CD4-positive, alpha-beta T cell (primary cell): ENCODE measurements at places on chromosomes 5 and 9.

- no peak for DNase-seq
Measured at GRCh38 chr9:13688223-13688989, 408.9 kb upstream of the MPDZ start.

- no peak for DNase-seq
Measured at GRCh38 chr5:136276946-136277345, 84.0 kb upstream of the SMIM32 start.

GRCh38 chr5:150609843-150610584 lies 30.4 kb upstream of the SYNPO start:
- no peak for DNase-seq

GRCh38 chr5:158458086-158458485 lies 599.1 kb upstream of the CLINT1 start:
- no peak for DNase-seq

DNA sequence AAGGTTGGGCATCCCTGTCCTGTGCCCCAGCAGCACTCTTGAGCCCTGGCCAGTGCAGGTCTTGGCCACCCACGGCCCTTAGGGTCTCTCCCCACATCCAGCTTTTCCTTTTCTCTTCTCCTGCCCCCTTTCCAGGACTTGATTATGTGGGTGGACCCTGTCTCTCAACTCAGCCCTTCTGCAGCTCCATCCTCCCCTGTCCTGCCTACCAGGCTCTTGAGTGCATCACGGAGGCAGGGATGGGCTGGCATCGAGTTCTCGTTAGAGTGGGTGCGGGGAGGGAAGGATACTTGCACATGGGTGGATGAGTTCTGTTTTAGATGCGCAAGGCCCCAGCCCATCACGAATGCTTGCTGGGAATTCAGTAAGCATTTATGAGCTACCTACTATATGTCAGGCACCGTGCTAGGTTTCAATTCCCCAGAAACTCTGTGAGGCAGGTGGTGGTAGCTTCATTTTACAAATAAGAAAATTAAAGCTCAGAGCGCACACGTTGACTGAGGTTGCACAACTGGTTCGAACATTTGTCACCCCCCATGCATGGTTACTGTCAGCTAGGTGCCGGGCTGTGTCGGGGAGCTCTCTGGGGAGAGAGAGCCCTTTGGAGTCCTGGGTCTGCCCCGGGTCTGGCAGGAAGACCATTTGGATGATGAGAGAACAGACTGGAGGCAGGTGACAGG lies 144.6 kb upstream of the PITX1 start:
- no peak for DNase-seq

DNA sequence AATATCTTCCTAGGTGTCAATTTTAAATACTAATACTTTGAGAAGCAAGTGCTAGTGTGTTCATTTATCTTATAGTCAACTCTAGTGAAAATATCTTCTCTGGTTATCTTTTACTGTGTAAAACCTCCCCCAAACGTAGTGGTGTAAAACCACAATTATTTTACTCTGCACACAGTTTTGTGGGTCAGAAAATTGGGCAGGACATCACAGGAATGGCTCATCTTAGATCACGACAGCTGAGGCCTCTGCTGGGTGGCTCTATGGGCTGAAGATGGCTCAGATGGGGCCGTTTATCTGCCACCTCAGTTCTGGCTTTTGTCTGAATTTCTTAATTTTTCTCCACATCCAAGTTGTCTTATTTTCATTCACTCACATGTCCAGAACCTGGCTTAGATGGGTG lies 457.2 kb upstream of the ACTBL2 start:
- DNase-seq = no peak

GRCh38 chr5:19920761-19921160 lies 67.2 kb downstream of the CDH18 start:
- no peak for DNase-seq

DNA sequence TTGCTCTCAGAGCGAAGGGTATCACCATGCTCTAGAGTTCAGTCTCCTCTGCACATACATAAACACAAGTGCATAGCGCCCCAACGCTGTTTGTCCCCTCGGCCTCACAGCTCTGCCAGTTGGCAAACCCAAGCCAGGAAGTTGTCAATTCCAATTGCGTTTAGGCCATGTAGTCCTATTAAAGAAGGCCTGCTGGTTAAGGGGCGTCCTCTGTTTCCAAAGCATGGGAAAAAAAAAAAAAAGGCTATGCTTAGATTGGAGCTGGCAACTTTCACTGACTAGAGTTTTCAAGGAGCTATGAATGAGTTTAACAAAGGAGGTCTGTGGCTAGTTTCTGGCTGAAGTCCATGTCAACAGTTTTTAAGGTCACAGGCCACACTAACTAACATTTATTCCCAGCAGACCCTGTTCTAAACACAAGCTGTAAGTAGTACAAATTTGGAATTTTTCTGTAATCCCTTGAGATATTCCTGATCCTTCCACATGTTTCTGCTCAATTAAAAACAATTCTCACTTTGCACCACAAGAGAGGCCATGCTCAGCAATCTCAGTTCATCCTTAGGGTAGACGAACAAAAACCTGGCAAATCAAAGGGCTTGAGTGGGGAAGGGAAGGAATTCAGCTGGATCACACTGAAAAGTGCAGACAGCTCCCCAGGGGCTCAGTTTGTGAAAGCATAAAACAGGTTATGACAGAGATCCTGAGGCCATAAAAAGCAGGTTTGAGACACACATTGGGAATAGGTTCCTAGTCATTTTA lies 187.7 kb downstream of the DENND1A start:
- no peak for DNase-seq

DNA sequence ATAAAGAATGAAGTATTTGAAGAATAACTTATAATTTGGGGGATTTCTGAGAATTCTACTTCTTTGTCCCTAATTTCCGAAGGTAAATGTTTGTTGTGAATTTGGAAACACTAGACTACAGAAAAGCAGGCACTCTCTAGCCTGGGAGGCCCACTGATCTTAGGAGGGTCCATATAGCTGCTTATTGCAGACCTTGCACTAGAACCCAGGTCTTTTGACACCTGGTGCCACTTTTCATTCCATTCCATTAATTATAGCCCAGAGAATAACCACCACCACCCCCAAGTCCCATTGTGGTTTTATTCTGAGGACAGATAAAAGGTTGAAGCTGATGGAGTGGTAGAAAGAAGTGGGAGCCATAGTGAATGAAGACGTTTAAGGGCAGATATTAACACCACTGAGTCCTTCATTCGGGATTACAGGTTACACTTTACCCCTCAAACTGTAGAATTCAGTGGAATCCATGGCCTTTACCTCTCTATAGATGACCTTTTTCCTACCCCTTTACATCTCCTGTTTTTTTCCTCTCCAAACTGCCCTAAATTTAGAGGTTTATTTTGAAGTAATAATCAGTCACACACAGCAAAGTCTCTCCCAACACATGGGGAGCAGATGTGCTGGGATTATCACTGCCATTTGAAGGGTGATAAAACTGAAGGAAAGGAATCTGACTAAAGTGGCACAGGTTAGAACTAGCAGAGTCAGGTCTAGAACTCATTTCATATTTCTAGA lies 12.0 kb upstream of the PSMD5 start:
- DNase-seq = no peak

GRCh38 chr9:79222483-79222882 lies 349.3 kb upstream of the TLE4 start:
- no peak for DNase-seq

DNA sequence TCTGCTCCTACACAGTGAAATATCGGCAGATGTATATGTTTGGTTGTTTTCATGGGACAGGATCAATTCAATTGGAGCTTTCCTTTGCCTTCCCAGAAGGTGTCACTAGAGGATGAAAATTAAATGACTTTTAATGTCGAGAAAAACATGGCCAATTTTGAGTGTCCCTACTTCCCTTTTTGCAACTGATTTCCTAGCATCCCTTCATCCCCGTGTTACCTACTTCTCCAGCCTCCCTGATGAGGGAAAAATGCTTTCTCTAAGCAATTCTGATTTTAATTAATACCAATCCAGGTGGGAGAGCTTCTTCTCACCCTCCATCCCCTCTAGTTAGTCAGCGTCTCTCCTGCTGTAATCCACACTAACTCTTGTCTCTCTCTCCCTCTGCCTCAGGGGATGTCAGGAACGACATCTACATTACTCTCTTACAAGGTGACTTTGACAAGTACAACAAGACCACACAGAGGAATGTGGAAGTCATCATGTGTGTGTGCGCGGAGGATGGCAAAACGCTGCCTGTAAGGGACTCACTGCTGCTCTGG lies 64.9 kb downstream of the DOCK2 start:
- DNase-seq = no peak

DNA sequence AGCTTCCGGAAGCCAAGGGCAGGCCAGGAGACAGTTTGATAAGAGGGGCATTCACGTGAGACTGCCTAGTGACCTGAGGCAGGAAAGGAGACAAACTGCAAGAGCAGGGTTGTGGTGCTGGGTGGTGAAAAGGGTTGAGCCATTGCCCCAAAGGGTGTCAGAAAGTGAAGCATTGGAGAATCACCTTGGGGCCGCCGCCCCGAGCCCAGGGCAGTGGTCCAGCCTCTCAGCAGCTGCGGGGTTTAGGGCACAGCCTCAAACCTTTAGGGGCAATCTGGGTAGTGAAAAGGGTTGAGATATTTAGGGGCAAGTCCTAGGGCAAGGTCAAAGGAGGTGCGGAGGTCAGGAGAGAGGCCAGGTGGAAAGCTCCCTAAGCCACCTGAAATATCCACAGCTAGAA lies 10.4 kb upstream of the ANKRD33B start:
- DNase-seq = no peak

- no peak for DNase-seq
Measured at GRCh38 chr9:32969270-32969669, 32.2 kb downstream of the APTX start.

DNA sequence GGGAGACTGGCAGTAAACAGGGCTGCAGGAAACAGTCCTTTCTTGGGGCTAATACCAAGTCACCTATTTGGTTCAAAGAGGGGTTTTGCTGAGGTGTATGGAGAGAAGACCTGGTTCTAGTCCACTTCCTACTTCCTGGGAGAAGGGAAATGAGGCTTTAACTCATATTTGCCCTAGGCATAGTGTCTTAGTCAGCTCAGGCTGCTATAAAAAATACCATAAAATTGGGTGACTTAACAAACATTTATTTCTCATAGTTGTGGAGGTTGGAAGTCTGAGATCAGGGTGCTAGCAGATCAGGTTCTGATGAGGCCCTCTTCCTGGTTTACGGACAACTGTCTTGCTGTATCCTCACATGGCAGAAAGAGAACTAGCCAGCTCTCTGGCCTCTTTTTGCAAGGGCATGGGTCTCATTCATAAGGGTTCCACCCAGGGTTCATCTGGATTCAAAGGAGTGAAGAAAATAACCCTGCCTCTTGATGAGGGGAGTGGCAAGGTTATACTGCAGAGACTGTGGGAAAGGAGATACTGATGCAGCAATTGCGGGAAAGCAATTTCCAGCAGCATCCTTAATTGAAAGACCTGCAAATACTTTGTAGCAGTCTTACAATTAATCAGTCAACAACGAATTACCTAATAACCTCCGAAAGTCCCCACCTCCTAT lies 40.5 kb downstream of the ANKDD1B start:
- no peak for DNase-seq

DNA sequence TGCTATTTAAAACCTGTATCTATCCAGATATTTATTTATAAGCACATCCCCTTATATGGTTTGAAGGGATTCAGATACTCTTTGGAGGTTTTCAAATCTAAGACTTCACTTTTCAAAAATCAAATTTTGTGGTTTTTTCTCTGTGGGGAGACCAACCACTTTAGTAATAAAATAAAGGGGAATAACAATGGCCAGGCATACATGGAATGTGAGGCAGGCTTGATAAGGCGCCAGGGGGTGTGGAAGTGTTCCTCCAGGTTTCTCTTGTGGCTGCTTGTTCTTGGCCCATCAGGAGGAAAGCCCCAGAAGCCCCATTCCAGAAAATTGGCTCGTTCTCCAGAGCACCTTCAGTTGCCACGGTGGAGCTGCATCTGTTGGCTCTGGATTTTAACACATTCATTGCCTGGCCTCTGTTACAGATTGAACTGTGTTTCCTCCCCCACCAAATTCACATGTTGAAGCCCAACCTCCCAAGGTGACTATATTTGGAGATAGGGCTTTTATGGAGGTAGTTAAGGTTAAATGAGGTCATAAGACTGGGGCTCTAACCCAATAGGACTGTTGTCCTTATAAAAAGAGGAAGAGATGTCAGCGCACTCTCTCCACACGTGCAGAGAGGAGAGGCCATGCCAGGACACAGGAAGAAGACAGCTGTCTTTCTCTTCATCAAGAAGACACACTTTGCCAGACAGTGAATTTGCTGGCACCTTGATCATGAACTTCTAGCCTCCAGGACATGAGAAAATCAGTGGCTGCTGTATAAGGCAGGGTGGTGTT lies 195.9 kb downstream of the TMEM38B start:
- DNase-seq = no peak

GRCh38 chr5:134026521-134027287 lies 21.9 kb upstream of the VDAC1 start:
- DNase-seq = peak; percentile 54

GRCh38 chr5:176162198-176162597 lies 76.0 kb upstream of the SIMC1 start:
- no peak for DNase-seq

GRCh38 chr9:137162505-137163364 lies 7.1 kb downstream of the LRRC26 start:
- DNase-seq = no peak

DNA sequence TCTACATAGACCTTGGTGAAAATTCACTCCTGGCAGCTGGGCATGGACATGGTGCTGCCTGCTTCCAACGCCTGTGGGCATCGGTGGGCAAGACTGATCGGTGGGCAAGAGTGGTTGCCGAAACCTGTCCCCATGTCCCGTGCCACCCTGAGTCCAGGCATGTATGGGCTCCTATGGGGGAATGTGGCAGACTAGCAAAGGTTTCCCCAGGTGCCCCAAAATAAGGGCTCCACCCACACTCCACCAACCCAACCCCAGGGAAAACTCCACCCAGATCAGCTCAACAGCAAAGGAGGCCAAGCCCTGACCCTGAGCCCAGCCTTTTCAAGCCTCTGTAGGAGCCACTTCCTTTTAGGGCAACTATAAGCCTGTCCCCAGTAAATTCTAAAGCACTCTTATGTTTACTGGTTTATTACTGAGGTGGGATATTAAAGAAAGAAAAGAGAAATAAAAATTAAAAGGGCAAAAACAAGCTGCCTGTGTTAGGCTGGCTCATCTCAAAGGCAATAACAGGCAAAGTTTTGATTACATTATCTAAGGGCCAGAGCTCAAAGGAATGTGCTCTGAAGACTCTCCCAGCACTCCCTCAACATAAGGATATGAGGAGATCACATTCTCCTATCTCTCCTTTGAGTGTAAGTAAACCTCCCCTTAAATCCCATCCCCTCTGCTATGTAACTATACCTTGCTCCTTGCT lies 8.9 kb upstream of the SPATA31E1 start:
- DNase-seq = no peak

- no peak for DNase-seq
Measured at GRCh38 chr5:142353071-142353472, 28.3 kb upstream of the SPRY4 start.
